Body of pancreas (tissue), 4 donors: ENCODE measurements at places on chromosomes 7 and 10. TPM values are rescaled to one million over a fixed set of nuclear protein-coding genes. Genes with fewer than 3 reads are reported as not detected.

GRCh38 chr7:30462179-30462578 is 16.4 kb downstream of the NOD1 start:
- no peak for DNase-seq
- no peak overlapping the region for H3K27ac ChIP-seq
- H3K36me3 ChIP-seq = no peaks in the 10 kb centered on the region
- no peak overlapping the region for H3K4me3 ChIP-seq

- H3K27me3 ChIP-seq = no peaks in the 10 kb centered on the region
- H3K4me1 ChIP-seq = no peaks in the 10 kb centered on the region
- no peak overlapping the region for H3K4me3 ChIP-seq
- no peaks in the 10 kb centered on the region for H3K36me3 ChIP-seq
- no peak for DNase-seq
These were observed 376.9 kb downstream of the CALN1 start for GRCh38 chr7:72035266-72035665.

- no peaks in the 10 kb centered on the region for H3K36me3 ChIP-seq
- H3K4me1 ChIP-seq = no peaks in the 10 kb centered on the region
- H3K27ac ChIP-seq = no peak overlapping the region
- no peak for DNase-seq
- no peak overlapping the region for H3K4me3 ChIP-seq
- no peaks in the 10 kb centered on the region for H3K27me3 ChIP-seq
These were observed 299.9 kb upstream of the LRRN3 start for GRCh38 chr7:110790992-110791391.

- no peak for DNase-seq
- peaks cover 53% of the 10 kb centered on the region for H3K4me1 ChIP-seq
- no peaks in the 10 kb centered on the region for H3K36me3 ChIP-seq
- H3K27me3 ChIP-seq = no peaks in the 10 kb centered on the region
These were observed 6.8 kb downstream of the TBC1D12 start for GRCh38 chr10:94409021-94409657.

- H3K27me3 ChIP-seq = no peaks in the 10 kb centered on the region
- H3K4me3 ChIP-seq = no peak overlapping the region
- DNase-seq = no peak
- no peaks in the 10 kb centered on the region for H3K36me3 ChIP-seq
These were observed 88.6 kb downstream of the RNF216 start for GRCh38 chr7:5692845-5693278.

DNA sequence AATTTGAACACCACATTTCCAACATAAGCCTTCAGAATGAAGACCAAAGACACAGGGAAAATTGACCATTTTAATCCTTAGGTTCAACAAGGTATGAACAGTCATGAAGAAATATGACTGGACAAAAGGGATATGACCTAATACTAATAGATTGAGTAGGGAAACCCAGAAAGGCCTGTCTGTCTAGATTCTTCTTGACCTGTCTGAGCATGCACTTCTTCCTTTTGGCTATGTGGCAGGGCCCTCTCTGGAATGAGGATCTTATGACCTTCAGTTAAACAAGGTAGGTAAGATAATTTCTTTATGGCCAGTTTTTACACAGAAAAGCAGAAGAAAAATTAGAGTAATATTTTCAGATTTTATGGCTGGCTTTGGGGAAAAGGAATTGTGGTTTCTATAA is 3.0 kb upstream of the PHYHIPL start:
- peaks cover 8% of the 10 kb centered on the region for H3K4me1 ChIP-seq
- H3K4me3 ChIP-seq = no peak overlapping the region
- no peaks in the 10 kb centered on the region for H3K36me3 ChIP-seq
- no peak overlapping the region for H3K27ac ChIP-seq

The TLL2 gene
- not detected for total RNA-seq

DNA sequence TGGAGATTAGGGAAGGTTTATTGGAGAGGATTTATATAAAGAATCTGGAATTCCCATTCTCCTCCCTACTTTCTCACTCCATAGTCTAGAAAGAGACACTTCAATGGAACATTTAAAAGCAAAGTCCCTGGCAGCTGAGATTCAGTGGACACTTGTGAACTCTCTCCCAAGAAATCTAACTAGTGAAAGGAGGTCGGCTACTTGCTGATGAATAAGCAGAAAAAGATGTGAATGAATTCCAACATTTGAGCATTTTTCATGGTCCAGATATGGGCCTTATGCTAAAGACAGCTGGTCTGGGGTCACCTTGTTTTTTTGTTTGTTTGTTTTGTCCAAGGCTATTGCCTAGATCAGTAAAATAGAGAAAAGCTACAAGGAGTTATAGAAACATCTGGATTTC is 141.1 kb upstream of the LRRTM3 start:
- no peaks in the 10 kb centered on the region for H3K36me3 ChIP-seq
- no peaks in the 10 kb centered on the region for H3K27me3 ChIP-seq
- no peak overlapping the region for H3K4me3 ChIP-seq
- no peak overlapping the region for H3K27ac ChIP-seq

- peak overlapping the region; percentile 80 for H3K4me3 ChIP-seq
- peak; percentile 74 for DNase-seq
- no peaks in the 10 kb centered on the region for H3K27me3 ChIP-seq
- no peaks in the 10 kb centered on the region for H3K36me3 ChIP-seq
These were observed 1.6 kb downstream of the PDGFA start for GRCh38 chr7:517774-518629.

GRCh38 chr7:118755067-118755625 is 530.6 kb downstream of the ANKRD7 start:
- no peaks in the 10 kb centered on the region for H3K4me1 ChIP-seq
- H3K4me3 ChIP-seq = no peak overlapping the region
- H3K27ac ChIP-seq = no peak overlapping the region
- no peaks in the 10 kb centered on the region for H3K36me3 ChIP-seq

DNA sequence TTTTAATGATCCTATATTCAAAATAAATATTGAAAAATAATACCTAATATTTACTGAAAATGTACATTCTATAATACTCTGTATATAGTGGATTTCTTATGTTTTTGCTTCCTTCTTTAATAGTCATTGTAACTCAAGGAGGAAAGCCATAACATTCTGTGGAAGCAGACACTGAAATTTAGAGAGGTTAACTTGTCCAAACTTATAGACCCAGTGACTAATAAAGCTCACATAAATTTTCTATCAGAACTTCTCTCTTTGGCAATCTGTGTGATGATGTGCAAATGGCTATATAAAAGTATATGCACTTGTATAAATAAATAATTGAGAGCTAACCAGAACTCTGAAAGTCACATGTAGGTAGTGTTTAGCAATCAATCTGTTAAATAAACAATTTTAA is 26.1 kb downstream of the GNAT3 start:
- H3K27me3 ChIP-seq = no peaks in the 10 kb centered on the region
- H3K4me3 ChIP-seq = no peak overlapping the region
- no peak overlapping the region for H3K27ac ChIP-seq
- no peaks in the 10 kb centered on the region for H3K4me1 ChIP-seq

GRCh38 chr10:106542461-106542860 is 622.0 kb downstream of the SORCS1 start:
- no peak overlapping the region for H3K27ac ChIP-seq
- H3K4me1 ChIP-seq = no peaks in the 10 kb centered on the region
- H3K36me3 ChIP-seq = no peaks in the 10 kb centered on the region
- no peak overlapping the region for H3K4me3 ChIP-seq
- no peak for DNase-seq
- H3K27me3 ChIP-seq = no peaks in the 10 kb centered on the region

- no peak for DNase-seq
- H3K27ac ChIP-seq = no peak overlapping the region
- no peaks in the 10 kb centered on the region for H3K4me1 ChIP-seq
- H3K27me3 ChIP-seq = no peaks in the 10 kb centered on the region
These were observed 75.6 kb downstream of the POM121L12 start for GRCh38 chr7:53111031-53111430.

The SFXN2 gene
- total RNA-seq = 2.1 TPM

The NEUROG3 gene
- total RNA-seq = not detected

GRCh38 chr7:133409421-133409820 is 156.5 kb downstream of the EXOC4 start:
- no peak for DNase-seq
- no peak overlapping the region for H3K27ac ChIP-seq
- no peaks in the 10 kb centered on the region for H3K36me3 ChIP-seq
- H3K4me3 ChIP-seq = no peak overlapping the region
- peaks cover 11% of the 10 kb centered on the region for H3K4me1 ChIP-seq

DNA sequence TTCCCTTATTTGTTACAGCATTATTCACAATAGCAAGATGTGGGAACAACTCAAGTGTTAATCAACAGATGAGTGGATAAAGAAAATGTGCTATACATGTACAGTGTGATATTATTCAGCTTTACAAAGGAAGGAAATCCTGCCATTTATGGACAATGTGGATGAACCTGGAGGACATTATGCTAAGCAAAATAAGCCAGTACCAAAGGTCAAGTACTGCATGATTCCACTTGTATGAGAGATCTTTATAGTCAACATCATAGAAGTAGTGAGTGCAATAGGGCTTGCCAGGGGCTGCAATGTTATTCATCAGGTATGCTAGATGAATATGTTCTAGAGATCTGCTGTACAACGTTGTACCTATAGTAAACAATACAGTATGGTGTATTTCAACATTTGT is 138.5 kb upstream of the AGR3 start:
- DNase-seq = no peak
- H3K27me3 ChIP-seq = no peaks in the 10 kb centered on the region
- no peak overlapping the region for H3K4me3 ChIP-seq
- H3K36me3 ChIP-seq = no peaks in the 10 kb centered on the region
- H3K4me1 ChIP-seq = peaks cover 3% of the 10 kb centered on the region
- H3K27ac ChIP-seq = no peak overlapping the region

DNA sequence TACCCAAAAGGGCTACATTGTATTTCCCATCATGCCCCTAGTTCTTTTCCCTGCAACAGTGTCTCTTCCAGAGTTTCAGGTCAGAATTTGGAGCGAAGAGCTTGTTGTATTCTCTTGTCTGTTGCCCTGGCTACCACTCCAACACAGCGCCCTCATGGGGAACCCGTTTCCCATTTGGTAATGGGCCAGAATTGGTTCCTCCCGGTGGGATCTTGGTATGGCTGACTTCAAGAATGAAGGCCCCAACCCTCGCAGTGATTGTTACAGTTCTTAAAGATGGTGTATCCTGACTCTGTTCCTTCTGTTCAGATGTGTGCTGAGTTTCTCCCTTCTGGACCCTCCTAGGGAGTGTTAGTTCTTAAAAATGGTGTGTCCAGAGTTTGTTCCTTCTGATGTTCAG is 110.5 kb upstream of the ZNF32 start:
- peaks cover 4% of the 10 kb centered on the region for H3K4me1 ChIP-seq
- H3K27me3 ChIP-seq = no peaks in the 10 kb centered on the region
- no peaks in the 10 kb centered on the region for H3K36me3 ChIP-seq
- DNase-seq = no peak

DNA sequence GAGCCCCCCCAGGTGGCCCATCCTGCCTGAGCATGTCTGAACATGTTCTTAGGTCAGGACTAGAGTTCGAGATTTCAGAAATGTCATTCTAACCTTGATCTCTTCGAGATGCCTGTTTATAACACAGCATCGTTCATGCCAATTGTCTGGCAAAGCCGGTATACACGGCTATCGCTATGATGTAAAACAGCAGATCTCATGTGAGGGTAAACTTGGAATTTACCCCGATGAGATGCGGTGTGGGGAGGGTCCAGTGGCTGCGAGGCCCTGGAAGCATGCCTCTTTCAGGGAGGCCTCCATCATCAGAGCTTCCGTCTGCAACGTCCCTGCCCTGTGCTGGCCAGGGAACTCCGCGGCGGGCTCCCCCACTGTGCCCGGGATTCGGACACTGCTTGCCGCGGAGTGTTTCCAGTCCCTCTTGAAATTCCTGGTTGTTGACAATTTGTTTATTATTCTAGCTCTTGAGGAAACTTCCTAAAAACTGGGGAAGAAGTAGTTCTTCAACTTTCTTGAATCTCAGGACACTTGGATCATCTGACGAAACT is 168.6 kb upstream of the RHEB start:
- peaks cover 27% of the 10 kb centered on the region for H3K4me1 ChIP-seq
- no peak overlapping the region for H3K4me3 ChIP-seq
- no peaks in the 10 kb centered on the region for H3K36me3 ChIP-seq
- H3K27ac ChIP-seq = peak overlapping the region; percentile 70
- no peak for DNase-seq

GRCh38 chr10:94677691-94678090 is 5.8 kb upstream of the CYP2C18 start:
- DNase-seq = peak; percentile 8
- peaks cover 19% of the 10 kb centered on the region for H3K4me1 ChIP-seq
- no peaks in the 10 kb centered on the region for H3K27me3 ChIP-seq
- no peak overlapping the region for H3K27ac ChIP-seq
- H3K36me3 ChIP-seq = no peaks in the 10 kb centered on the region

- H3K4me3 ChIP-seq = no peak overlapping the region
- no peaks in the 10 kb centered on the region for H3K27me3 ChIP-seq
- H3K27ac ChIP-seq = peak overlapping the region; percentile 89
- no peaks in the 10 kb centered on the region for H3K36me3 ChIP-seq
- DNase-seq = no peak
These were observed 84.1 kb downstream of the SNX10 start for GRCh38 chr7:26375726-26376174.

GRCh38 chr10:109280837-109281236 is 642.5 kb downstream of the XPNPEP1 start:
- H3K27ac ChIP-seq = no peak overlapping the region
- no peaks in the 10 kb centered on the region for H3K36me3 ChIP-seq
- no peaks in the 10 kb centered on the region for H3K4me1 ChIP-seq
- H3K27me3 ChIP-seq = no peaks in the 10 kb centered on the region

DNA sequence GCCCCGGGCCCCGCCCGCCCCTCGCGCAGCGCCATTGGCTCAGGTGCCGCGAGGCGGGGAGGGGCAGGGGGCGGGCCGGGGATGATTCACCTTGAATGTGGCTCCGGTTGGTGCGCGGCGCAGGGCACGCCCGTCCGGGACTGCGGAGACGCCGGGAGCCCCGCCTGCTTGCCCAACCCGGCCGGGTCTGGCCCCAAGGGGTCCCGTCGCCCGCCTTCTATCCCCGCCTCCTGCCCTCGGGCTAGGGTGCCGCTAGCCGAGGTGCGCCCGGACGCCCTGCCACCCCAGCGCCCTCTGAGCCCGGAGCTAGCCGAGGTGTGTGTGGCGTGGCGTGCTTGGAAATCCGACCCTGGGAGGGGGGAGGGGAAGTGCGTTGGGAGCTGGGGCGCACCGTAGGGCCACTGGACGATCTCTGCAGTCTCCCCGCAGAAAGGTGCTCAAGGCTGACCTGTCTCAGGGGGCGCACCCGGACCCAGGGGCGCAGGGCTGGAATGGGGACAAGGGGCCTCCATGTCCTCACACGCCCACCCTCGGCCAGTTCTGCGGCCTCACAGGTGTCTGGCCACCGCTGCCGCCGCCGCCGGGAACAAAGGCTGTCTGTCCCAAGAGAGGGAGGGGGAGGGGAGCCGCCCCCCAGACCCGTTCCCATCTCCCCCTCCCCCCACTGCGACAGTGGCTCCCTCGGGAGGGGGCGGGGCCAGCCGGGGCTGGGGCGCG is 168.9 kb downstream of the NRF1 start:
- H3K27me3 ChIP-seq = peaks cover 27% of the 10 kb centered on the region
- peak; percentile 95 for DNase-seq
- peaks cover 63% of the 10 kb centered on the region for H3K4me1 ChIP-seq
- peak overlapping the region; percentile 36 for H3K4me3 ChIP-seq
- peak overlapping the region; percentile 98 for H3K27ac ChIP-seq

- peaks cover 3% of the 10 kb centered on the region for H3K4me1 ChIP-seq
- no peaks in the 10 kb centered on the region for H3K36me3 ChIP-seq
- DNase-seq = no peak
- no peaks in the 10 kb centered on the region for H3K27me3 ChIP-seq
- H3K4me3 ChIP-seq = no peak overlapping the region
These were observed 72.3 kb upstream of the FAM13C start for GRCh38 chr10:59434463-59435321.

- H3K4me3 ChIP-seq = no peak overlapping the region
- no peaks in the 10 kb centered on the region for H3K36me3 ChIP-seq
- no peaks in the 10 kb centered on the region for H3K4me1 ChIP-seq
- no peak for DNase-seq
- H3K27ac ChIP-seq = no peak overlapping the region
These were observed 202.2 kb downstream of the TMEM178B start for GRCh38 chr7:141276031-141276430.
